Activated CD4-positive, alpha-beta memory T cell treated with anti-CD3 and anti-CD28 coated beads for 36 hours (primary cell): ENCODE measurements at places on chromosomes 6 and 20. TPM values are rescaled to one million over a fixed set of nuclear protein-coding genes. Genes with fewer than 3 reads are reported as not detected.

SYTL3 gene
- total RNA-seq: 186 TPM

PLG gene
- total RNA-seq: not detected

GRCh38 chr6:97572943-97573342 lies 289.9 kb upstream of the MMS22L start:
- H3K27ac ChIP-seq: no peak overlapping the region
- no peaks in the 10 kb centered on the region for H3K4me1 ChIP-seq
- no peak overlapping the region for H3K4me3 ChIP-seq
- H3K27me3 ChIP-seq: no peaks in the 10 kb centered on the region
- H3K36me3 ChIP-seq: no peaks in the 10 kb centered on the region
- no peak for DNase-seq

- peaks cover 56% of the 10 kb centered on the region for H3K27me3 ChIP-seq
- no peak overlapping the region for H3K4me3 ChIP-seq
- no peak overlapping the region for H3K27ac ChIP-seq
These were observed 4.8 kb downstream of the SALL4 start for GRCh38 chr20:51797357-51798025.

DNA sequence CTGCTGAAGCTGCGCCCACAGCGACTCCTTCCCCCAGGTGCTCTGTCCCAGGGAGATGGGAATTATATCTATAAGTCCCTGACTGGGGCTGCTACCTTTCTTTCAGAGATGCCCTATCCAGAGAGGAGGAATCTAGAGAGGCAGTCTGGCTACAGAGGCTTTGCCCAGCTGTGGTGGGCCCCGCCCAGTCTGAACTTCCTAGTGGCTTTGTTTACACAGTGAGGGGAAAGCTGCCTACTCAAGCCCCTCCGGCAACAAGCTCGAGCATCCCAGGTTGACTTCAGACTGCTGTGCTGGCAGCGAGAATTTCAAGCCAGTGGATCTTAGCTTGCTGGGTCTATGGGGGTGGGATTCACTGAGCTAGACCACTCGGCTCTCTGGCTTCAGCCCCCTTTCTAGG lies 152.5 kb upstream of the MAP3K7 start:
- no peak for DNase-seq
- no peak overlapping the region for H3K27ac ChIP-seq

GRCh38 chr20:63911176-63911575 lies 16.2 kb downstream of the DNAJC5 start:
- H3K4me3 ChIP-seq: no peak overlapping the region
- peaks cover 31% of the 10 kb centered on the region for H3K4me1 ChIP-seq
- no peak for DNase-seq
- H3K27ac ChIP-seq: no peak overlapping the region
- H3K27me3 ChIP-seq: no peaks in the 10 kb centered on the region
- peaks cover 14% of the 10 kb centered on the region for H3K36me3 ChIP-seq

GRCh38 chr6:137944793-137945498 lies 77.9 kb downstream of the TNFAIP3 start:
- H3K4me1 ChIP-seq: peaks cover 40% of the 10 kb centered on the region
- no peak overlapping the region for H3K4me3 ChIP-seq
- H3K36me3 ChIP-seq: no peaks in the 10 kb centered on the region

GRCh38 chr6:136318676-136319075 lies 29.0 kb upstream of the BCLAF1 start:
- no peaks in the 10 kb centered on the region for H3K27me3 ChIP-seq
- no peaks in the 10 kb centered on the region for H3K4me1 ChIP-seq
- no peak for DNase-seq
- no peak overlapping the region for H3K27ac ChIP-seq
- no peak overlapping the region for H3K4me3 ChIP-seq

GRCh38 chr6:144266091-144266649 lies 19.0 kb upstream of the UTRN start:
- H3K4me1 ChIP-seq: no peaks in the 10 kb centered on the region
- H3K27me3 ChIP-seq: no peaks in the 10 kb centered on the region
- H3K4me3 ChIP-seq: no peak overlapping the region
- no peak for DNase-seq
- H3K27ac ChIP-seq: no peak overlapping the region
- H3K36me3 ChIP-seq: no peaks in the 10 kb centered on the region

- H3K27me3 ChIP-seq: no peaks in the 10 kb centered on the region
- DNase-seq: no peak
- no peak overlapping the region for H3K27ac ChIP-seq
- no peak overlapping the region for H3K4me3 ChIP-seq
- peaks cover 30% of the 10 kb centered on the region for H3K4me1 ChIP-seq
These were observed 7.4 kb downstream of the EPM2A start for GRCh38 chr6:145727817-145728388.
